ENCODE measurements at places on chromosomes 13 and 19.

DNA sequence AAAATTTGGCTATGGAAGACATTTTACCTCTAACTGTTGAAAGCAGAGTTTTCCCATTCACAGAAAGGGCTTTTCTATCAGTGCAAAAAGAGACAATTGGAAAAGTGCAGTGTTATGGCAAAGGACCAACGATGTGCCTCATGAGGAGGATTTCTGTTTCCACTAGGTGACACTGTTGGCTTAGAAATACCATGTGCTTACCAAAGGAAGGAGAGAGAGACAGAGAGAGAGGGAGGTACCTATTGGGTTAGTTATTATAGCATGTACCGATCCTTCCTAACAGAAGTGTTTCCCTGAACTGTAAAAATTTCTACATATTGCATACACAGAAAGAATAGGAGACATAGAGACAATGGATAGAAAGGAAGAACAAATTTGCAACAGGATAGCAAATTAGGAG, 23.9 kb upstream of the PSG4 start:
- DNase-seq = no peak

DNA sequence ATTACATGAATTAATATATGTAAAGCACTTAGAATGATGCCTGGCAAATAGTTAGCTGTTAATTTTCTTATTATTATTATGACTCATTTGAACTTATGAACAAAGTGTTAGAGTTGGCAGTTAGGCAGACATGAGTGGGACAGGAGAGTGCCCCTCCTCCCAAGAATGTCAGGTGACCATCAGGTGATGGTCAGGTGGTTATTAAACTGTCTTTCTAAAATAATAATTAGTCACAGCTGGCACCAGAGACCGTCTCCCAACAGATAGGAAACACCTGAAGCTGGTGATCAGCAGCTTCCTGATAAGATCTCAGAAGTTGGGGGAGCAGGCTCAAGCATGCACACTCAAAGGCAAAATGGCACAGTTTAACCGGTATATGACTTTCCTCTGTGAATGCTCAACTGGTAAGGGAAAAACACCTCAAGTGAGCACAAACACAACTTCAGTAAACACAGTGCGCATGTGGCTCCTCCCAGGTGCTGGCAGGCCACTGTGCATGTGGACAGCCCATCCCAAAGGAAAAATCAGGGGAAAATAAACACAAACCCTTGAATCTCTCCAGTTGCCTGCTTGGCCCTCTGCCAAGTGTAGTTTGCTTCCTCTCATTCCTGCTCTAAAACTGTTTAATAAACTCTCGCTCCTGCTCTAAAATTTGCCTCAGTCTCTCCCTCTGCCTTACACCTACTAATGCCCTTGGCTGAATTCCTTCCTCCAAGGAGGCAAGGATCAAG, 54.0 kb downstream of the FLT1 start:
- DNase-seq = no peak

DNA sequence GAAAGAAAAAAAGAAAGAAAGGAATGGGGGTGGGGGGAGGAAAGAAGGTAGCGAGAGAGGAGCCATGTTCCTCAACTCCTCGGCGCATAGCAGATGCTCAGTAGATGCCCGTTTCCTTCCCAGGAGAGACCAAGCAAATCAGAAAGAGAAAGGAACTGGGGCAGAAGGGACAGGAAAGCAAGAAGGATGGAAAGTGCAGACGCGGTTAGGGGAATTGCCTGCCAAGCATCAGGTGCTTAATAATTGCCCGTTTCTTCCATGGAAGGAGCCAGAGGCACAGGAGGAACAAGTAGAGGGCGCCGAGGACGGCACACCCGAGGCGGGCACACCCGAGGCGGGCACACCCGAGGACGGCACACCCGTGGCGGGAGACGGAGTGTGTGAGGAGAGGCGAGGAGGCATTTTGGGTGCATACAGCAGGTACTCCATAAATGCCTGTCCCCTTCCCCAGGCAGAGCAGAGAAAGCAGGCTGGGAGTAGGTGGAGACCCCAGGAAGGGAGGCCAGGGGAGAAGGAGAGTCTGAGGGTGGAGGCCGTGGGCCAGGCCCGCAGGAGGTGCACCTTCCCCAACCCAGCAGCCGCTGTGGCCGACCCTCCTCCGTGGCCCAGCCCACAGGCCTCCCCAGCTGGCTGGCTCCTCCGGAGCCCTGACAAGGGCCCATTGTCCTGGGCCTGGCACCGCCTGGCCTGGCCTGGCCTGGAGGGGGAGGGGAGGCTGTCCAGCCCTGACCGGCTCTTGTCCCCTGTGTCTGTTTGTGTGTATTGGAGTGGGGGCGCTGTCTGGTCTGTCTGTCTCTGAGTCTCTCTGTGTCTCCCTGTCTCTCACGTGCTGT, 14.6 kb downstream of the JOSD2 start:
- DNase-seq = no peak

DNA sequence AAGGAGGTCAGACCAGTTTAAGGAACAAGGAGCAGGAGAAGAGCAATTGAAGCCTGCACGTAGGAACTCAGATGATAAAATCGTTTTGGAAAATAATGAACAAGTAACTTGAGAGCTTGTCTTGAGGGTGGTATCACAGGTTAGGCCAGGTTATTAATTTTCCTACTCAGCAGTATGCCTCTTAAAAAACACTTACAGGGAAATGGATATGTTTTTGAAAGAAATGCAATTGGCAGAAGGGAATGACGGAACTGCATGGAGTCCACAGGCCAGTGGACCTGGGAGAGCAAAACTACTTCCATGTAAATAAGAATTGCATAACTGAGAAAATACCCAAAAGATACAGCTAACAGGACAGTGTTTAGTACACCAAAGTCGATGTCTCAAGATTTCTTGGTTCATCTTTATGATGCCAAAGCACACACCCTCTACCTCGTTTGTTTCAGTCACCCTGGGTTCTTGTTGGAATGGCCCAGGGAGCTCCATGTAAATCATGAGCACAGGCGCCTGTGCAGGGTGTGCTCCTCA, 35.2 kb downstream of the MBNL2 start:
- DNase-seq = no peak

GRCh38 chr13:109172136-109172535, 542.7 kb downstream of the MYO16 start:
- DNase-seq = no peak

- DNase-seq = no peak
These were observed 3.6 kb downstream of the IFNL1 start for GRCh38 chr19:39299832-39300231.

DNA sequence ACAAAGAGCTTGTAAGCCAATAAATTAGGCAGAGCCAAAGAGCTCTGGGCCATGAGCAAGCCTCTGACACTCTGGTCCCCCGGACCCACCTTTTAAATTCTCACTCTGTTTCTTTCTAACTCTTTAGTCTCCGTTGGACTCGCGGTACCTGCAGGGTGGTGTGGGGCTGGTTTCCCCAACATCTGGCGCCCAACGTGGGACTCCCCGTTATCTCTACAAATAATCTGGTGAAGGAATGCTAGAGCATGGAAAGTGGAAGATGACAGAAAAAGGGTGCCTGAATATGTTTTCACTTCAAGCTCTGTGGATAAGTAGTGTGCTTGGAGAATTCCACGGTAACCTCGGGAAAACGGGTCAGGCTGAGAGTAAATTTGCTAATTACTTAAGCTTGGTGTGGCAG, 36.5 kb upstream of the CYP2B6 start:
- DNase-seq = no peak

DNA sequence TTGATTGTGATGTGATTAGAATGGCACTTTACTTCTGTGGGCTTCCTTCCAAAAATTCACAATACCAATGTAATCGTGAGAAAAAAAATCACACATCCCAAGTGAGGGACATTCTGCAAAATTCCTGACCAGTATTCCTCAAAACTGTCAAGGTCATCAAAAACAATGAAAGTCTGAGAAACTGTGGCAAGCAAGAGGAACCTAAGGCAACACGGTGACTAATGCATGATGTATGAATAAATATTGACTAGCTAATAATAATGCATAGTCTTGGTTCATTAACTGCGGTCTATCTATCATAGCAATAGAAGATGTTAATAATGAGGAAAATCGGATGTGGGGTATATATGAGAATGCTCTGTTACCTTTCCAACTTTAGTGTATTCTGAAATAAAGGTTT, 159.0 kb downstream of the RFC3 start:
- no peak for DNase-seq

DNA sequence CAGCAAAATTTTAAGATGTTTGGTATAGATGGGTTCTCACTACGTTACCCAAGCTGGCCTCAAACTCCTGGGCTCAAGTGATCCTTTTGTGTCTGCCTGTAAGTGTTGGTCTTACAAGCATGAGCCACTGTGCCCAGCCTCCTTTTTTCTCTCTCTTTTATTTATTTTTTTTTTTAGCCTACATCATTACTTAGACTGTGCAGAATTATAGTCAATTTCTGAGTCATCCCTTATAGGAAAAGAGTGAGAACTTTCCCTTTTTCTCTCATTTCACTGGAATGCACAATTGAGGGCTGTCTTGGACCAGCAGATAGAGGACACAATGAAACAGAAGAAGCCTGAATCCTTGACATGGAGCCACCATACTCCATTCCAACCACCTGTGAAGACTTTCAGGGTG, 13.3 kb downstream of the TSKS start:
- no peak for DNase-seq

Measured in stimulated activated CD8-positive, alpha-beta memory T cell treated with anti-CD3 and anti-CD28 coated beads, Interleukin-4, amount 100 ng/mL, for 1 hour (primary cell).